T-helper 17 cell (primary cell): ENCODE measurements at places on chromosomes 3 and 15.

- no peak for DNase-seq
Measured at GRCh38 chr3:109977897-109978296, 640.6 kb upstream of the DPPA4 start.

DNA sequence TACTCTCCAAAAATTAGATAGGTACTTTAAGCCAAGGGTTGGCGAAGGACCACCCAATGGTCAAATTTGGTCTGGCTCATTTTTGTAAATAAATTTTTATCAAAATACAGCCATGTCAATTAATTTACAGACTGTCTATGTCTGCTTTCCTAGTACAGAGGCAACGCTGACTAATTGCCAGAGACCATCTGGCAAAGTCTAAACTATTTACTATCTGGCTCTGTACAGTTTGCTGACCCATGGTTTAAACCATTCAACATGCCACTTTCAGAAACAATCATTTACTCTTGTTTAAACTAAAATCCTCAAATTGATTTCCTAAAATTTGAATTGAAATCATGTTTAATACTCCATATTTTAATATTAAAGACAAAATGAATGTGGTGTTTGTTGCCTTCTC, 25.9 kb downstream of the CBLB start:
- no peak for DNase-seq

- no peak for DNase-seq
Measured at GRCh38 chr3:23697416-23697815, 108.3 kb upstream of the UBE2E1 start.

DNA sequence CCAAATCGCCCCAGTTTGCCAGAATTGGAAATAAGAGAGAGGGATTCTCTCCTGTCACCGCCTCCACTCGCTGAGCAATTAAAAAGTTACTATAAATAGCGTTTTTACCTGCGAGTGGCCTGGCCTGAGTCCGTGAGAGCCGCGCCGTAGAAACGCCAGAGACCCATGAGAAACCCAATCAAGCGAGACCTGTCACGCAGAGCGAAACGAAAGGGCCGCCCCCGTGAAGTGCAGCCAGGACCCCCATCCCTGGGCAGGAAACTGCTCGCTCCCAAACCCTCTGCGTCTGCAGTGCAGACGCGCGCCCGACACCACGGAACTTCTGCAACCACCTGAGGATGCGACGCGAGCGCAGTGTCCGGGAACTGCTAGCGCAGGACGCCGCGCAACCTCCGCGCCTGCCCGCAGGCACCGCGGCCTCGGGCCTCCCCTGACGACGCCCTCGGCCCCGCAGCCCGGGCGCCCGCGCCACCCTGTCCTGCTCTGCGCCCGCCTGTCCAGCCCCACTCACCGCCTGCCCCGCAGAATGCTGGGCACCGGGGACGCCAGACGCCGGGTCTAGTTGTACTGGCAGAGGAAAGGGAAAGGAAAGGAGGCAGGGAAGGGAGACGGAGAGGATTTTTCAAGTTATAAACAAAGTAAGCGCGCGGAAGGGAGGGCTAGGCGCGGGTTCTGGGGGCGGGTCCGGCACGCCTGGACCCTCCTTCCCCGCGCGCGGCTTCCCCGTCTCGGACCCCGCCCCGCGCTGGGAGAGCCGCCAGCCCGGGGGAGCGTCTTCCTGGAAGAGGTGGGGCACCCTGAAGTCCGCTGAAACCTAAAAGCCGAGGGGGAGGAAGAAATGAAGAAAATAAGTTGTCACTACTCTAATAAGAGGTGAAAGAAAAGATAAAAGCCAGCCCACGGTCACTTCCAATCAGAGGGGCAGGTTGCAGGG, at the start of gene PLSCR4:
PLSCR4 (minus strand) TSS at position 657 of the 934 bp plus-strand sequence. CDS start 29,034 bp downstream, outside the sequence.
- no peak for DNase-seq
